ENCODE measurements at places on chromosomes 3 and 15.

DNA sequence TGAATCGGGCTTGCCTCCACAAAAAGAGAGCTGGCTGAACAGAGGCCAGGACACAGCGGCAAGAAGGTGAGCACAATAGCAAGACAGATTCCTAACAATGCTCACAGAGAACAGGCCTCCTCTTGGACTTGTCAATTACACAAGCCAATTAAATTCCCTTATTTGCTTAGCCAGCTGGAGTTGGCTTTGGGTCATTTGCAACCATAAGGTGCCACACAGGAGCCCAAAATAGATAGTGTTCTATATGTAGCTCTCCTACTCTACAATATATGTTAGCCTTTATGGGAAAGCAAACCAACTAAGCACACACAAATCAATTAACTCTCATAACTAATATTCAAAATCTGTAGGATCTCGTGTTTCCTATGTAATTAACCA lies 335.6 kb downstream of the FOXP1 start:
- no peak for DNase-seq

- no peak for DNase-seq
Measured at GRCh38 chr15:94416820-94417219, 185.5 kb downstream of the MCTP2 start.

- no peak for DNase-seq
Measured at GRCh38 chr15:60899322-60899966, 329.7 kb downstream of the RORA start.

DNA sequence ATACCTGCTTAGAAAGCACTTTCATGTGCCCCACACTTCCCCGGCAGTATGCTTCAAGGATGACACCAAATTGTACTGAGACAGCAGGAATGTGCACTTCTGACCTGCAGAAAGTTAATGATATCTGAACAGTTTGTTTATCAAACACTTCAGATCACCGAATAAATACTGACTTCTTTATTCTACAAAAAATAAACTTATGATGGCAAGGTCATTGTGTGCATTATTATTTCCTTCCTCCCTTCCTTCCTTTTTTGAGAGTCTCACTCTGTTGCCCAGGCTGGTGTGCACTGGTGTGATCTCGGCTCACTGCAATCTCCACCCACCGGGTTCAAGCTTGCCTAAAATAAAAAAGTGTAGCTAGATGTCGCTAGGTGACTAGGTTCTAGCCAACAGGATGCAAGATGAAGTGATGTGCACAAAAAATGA lies 80.3 kb downstream of the FAIM start:
- no peak for DNase-seq

GRCh38 chr3:59994732-59995304 lies 945.0 kb upstream of the CFAP20DC start:
- no peak for DNase-seq

Measured in activated CD8-positive, alpha-beta memory T cell treated with anti-CD3 and anti-CD28 coated beads for 24 hours (primary cell).